ENCODE measurements at places on chromosomes 1 and 21. TPM values are rescaled to one million over a fixed set of nuclear protein-coding genes. Genes with fewer than 3 reads are reported as not detected.

VN1R5 gene
- total RNA-seq, result not detected

SIM2 gene
- total RNA-seq, result 0.24 TPM

SLC6A9 gene
- total RNA-seq, result 16.0 TPM

PLD5 gene
- total RNA-seq, result not detected

SCAMP3 gene
- total RNA-seq, result 45.8 TPM

IL19 gene
- total RNA-seq, result not detected

SLC50A1 gene
- total RNA-seq, result 43.6 TPM

OR2T2 gene
- not detected for total RNA-seq

NTMT2 gene
- not detected for total RNA-seq

RGS16 gene
- 1.1 TPM for total RNA-seq

NTRK1 gene
- total RNA-seq, result not detected

C1orf87 gene
- total RNA-seq, result 0.32 TPM

TNFRSF14 gene
- 38.6 TPM for total RNA-seq

ELF3 gene
- total RNA-seq, result 0.81 TPM

DMAP1 gene
- 27.7 TPM for total RNA-seq

DUSP10 gene
- 24.3 TPM for total RNA-seq

CD48 gene
- total RNA-seq, result not detected

TRIM63 gene
- not detected for total RNA-seq

AIDA gene
- total RNA-seq, result 60.7 TPM

F13B gene
- total RNA-seq, result not detected

ACTL8 gene
- total RNA-seq, result not detected

NBPF3 gene
- total RNA-seq, result 24.7 TPM

FAM76A gene
- total RNA-seq, result 25.6 TPM

APOBEC4 gene
- total RNA-seq, result not detected

LEFTY2 gene
- not detected for total RNA-seq

CASZ1 gene
- total RNA-seq, result 0.36 TPM

HCRTR1 gene
- total RNA-seq, result not detected

S100A7A gene
- not detected for total RNA-seq
